ENCODE measurements at places on chromosomes 2 and 18. TPM values are rescaled to one million over a fixed set of nuclear protein-coding genes. Genes with fewer than 3 reads are reported as not detected.
A peak's percentile ranks its signal among the peaks of the same experiment; 100 is the strongest.

GRCh38 chr2:30336978-30337841 lies 105.9 kb downstream of the LBH start:
- no peak overlapping the region for H3K4me3 ChIP-seq
- no peaks in the 10 kb centered on the region for H3K27me3 ChIP-seq
- H3K36me3 ChIP-seq = no peaks in the 10 kb centered on the region
- DNase-seq = no peak

DNA sequence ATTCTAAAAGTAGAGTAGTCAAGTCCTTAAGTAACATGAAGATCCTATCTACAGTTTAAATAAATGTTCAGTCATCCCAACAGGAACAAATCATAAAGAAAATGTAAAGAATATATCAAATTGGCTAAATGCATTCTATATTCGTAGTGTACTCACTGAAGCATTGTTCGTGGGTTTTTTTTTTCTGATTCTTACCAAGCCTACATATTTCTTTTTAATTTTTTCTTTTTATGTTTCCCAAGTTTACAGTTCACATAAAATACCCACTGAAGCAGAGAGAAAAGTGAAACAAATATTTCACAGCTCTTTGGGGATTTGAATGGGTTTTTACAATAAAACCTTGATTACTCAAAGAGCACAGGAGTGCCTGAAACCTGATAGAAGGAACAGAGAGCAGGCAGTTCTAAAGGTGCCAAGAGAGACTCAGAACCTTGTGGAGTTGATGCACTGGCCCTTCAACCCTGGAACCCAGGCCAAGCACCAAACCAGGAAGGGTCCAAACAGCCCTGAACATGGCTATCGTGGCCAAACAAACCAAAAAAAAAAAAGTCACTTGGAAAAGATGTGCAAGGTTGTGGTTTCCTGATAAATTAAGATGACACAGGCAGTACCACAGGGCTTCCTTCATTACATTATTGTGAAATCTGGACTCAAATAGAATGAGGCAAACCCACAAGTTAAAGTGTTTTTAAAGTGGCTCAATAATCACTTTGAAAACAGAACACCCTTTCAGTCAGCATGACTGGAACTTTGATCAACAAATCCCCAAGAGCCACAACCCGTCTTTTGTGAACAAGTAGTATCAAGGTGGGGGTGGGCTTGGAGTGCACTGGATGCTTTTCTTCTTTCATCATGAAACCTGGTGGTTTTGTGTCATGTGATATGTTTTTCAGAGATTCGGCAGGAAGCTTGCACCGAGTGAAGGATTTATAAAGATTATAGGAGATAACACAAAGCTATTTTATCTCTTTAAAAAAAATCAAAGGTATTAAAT lies 245.0 kb upstream of the FN1 start:
- H3K4me3 ChIP-seq = no peak overlapping the region
- H3K4me1 ChIP-seq = no peaks in the 10 kb centered on the region
- no peaks in the 10 kb centered on the region for H3K36me3 ChIP-seq
- H3K27me3 ChIP-seq = no peaks in the 10 kb centered on the region
- no peak overlapping the region for H3K27ac ChIP-seq

Gene EIF4E2
- total RNA-seq = 36.1 TPM

- H3K27ac ChIP-seq = no peak overlapping the region
- no peak for DNase-seq
- H3K4me3 ChIP-seq = no peak overlapping the region
- no peaks in the 10 kb centered on the region for H3K36me3 ChIP-seq
- no peaks in the 10 kb centered on the region for H3K4me1 ChIP-seq
Measured at GRCh38 chr2:147223119-147223518, 621.7 kb upstream of the ACVR2A start.

- no peaks in the 10 kb centered on the region for H3K4me1 ChIP-seq
- peak overlapping the region; percentile 77 for H3K27ac ChIP-seq
- no peak for DNase-seq
Measured at GRCh38 chr2:238643400-238643907, 204.4 kb upstream of the TWIST2 start.

- DNase-seq = no peak
- H3K27me3 ChIP-seq = no peaks in the 10 kb centered on the region
- H3K36me3 ChIP-seq = no peaks in the 10 kb centered on the region
- no peak overlapping the region for H3K4me3 ChIP-seq
- peak overlapping the region; percentile 81 for H3K27ac ChIP-seq
- H3K4me1 ChIP-seq = peaks cover 16% of the 10 kb centered on the region
Measured at GRCh38 chr2:9975805-9976447, 24.4 kb downstream of the GRHL1 start.

- H3K36me3 ChIP-seq = no peaks in the 10 kb centered on the region
- H3K27ac ChIP-seq = no peak overlapping the region
- no peak overlapping the region for H3K4me3 ChIP-seq
- H3K4me1 ChIP-seq = peaks cover 13% of the 10 kb centered on the region
- H3K27me3 ChIP-seq = no peaks in the 10 kb centered on the region
- no peak for DNase-seq
Measured at GRCh38 chr2:62785216-62785615, 79.7 kb downstream of the EHBP1 start.

- H3K4me3 ChIP-seq = no peak overlapping the region
- no peak for DNase-seq
- H3K27ac ChIP-seq = no peak overlapping the region
- H3K4me1 ChIP-seq = peaks cover 11% of the 10 kb centered on the region
Measured at GRCh38 chr2:134258684-134259388, 5.0 kb downstream of the MGAT5 start.

GRCh38 chr2:41420219-41420618 lies 627.6 kb upstream of the PKDCC start:
- no peak overlapping the region for H3K27ac ChIP-seq
- no peaks in the 10 kb centered on the region for H3K4me1 ChIP-seq
- no peak overlapping the region for H3K4me3 ChIP-seq
- no peaks in the 10 kb centered on the region for H3K36me3 ChIP-seq
- H3K27me3 ChIP-seq = no peaks in the 10 kb centered on the region

Gene NAT8
- total RNA-seq = not detected

Gene LMAN2L
- total RNA-seq = 24.3 TPM

Gene PMAIP1
- 7.5 TPM for total RNA-seq

- no peak overlapping the region for H3K27ac ChIP-seq
- H3K36me3 ChIP-seq = no peaks in the 10 kb centered on the region
- H3K27me3 ChIP-seq = peaks cover 18% of the 10 kb centered on the region
Measured at GRCh38 chr2:170818752-170819470, 2.2 kb downstream of the GAD1 start.

DNA sequence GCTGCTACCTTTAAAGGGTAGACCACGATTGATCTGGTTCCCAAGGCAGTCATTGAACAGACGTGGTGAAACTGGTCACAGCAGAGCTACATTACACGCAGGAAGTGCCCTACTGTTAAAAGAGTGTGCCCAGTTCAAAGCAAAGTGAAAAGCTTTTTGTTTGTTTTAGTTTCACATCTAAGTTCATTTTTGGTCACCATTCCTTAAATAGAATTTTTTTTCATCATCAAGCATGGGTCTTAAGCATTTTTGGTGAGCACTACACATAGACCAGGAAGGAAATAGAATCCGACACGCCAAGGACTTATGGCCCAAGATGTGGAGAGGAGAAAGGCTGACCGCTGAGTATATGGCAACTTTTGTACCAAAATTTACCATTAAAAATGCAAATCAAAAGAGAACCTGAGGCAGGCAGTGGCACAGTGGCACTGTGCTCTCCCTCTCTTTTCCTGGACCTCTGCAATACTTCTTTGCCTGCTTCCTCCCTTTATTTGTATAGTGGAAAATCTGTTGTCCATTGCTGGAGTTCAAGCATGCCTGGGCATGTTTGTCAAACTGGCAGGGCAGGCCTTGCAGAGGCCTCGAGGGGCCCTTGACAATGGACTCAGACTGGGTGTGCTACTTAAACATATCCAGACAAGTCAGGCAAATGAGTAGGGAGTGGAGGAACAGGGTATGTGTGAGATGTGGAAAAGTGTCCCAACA lies 42.6 kb upstream of the HNRNPA3 start:
- peak; percentile 84 for DNase-seq
- no peaks in the 10 kb centered on the region for H3K4me1 ChIP-seq
- H3K27ac ChIP-seq = peak overlapping the region; percentile 57

DNA sequence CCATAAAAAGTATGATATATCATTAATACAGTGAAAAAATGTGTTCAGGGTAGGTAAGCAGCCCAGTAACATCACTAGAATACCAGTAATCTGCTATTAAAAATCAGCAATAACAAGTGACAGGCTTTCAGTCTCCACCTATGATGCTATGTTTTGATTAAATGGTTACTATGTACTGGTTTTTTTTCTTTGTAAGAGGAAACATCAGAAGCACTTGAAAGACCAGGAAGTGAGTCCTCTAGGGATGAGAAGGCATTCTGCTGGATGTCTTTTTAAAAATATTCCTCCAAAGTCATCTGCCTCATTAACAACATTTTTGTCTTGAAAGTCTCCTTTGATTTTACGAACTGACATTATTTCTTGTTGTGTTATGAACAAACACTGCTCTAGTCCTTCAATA lies 136.0 kb upstream of the FAM98A start:
- no peak overlapping the region for H3K27ac ChIP-seq
- H3K27me3 ChIP-seq = no peaks in the 10 kb centered on the region
- no peaks in the 10 kb centered on the region for H3K4me1 ChIP-seq

DNA sequence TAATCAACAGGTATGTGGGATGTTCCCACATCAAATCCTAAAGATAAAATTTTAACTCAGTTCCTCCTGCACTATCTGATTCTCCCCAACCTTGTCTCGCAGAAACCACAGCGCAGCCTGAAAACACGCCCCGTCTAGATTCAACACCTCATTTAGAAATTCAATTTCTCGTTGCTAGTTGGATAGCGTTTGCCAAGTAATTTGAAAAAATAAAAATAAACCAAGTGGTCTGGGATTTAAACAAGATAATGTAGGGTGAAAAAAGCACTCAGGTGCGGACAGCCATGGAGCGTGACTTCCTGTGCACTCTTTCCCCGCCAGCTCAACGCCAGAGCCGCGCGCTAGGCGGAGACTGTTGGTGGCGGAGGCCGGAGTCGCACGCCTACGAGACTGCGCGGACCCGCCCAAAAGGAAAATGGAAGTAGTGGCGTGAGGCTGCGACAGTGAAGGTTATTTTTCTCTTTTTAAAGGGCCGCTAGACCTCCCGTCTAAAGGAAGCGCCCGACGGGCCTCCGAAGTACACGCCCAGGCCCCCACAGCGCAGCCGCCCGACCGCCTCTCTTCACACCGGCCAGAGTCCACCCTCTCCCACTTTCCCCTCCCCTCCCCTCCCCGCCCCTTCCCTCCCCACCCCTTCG lies 615 bp upstream of the CCNT2 start:
- no peaks in the 10 kb centered on the region for H3K27me3 ChIP-seq
- H3K36me3 ChIP-seq = no peaks in the 10 kb centered on the region
- H3K27ac ChIP-seq = peak overlapping the region; percentile 99
- H3K4me1 ChIP-seq = peaks cover 19% of the 10 kb centered on the region
- no peak for DNase-seq
